ENCODE measurements at places on chromosomes 12 and 14.
A peak's percentile ranks its signal among the peaks of the same experiment; 100 is the strongest.

- DNase-seq = no peak
These were observed 35.8 kb downstream of the DDX51 start for GRCh38 chr12:132108211-132108832.

DNA sequence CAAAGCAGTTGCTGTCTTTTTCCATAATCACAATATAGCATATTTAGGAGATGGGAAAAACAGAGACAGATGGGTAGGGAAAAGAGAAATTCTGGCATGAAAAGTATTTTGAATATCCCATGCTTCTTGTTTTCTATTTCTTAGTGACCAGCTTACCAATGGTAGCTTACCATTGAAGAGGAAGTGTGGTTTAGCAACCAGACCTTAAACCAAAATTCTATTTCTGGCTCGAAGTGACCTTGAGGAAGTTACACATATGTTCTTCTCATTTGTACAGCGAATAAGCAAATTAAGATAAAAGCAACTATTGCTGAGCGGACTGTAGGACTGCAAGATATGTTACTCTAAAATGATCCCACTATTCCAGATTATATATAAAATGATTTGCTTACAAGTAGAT is 82.9 kb downstream of the FGD4 start:
- DNase-seq = no peak

- no peak for DNase-seq
These were observed 2.8 kb downstream of the ORMDL2 start for GRCh38 chr12:55820679-55821078.

- no peak for DNase-seq
These were observed 4.9 kb downstream of the HRK start for GRCh38 chr12:116876151-116876869.

GRCh38 chr14:32618991-32619390 is 289.9 kb downstream of the AKAP6 start:
- no peak for DNase-seq

DNA sequence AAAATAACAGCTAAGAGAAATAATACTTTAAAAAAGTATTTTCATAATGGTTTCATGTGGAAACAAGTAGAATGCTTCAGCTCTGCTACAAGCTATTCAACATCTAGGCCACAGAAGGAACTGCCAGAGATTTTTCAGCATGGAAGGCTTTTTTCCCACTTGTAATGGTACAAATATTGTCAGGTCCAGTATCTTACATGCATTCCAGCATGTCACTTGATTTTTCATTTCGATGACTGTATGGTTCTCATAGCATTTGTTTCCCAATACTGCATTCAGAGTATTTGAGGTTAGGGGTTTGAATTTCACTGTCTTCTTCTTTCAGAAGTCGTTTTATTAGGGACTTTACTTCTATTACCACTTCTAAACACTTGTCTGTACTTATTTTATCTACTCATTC is 1701.5 kb upstream of the FLRT2 start:
- DNase-seq = no peak

- DNase-seq = no peak
These were observed 16.6 kb downstream of the HIP1R start for GRCh38 chr12:122851820-122852219.

- DNase-seq = no peak
These were observed 36.0 kb upstream of the CLEC14A start for GRCh38 chr14:38291681-38292467.

- no peak for DNase-seq
These were observed 194.2 kb upstream of the ABCD2 start for GRCh38 chr12:39813776-39814175.

GRCh38 chr14:95774265-95775160 is 60.6 kb upstream of the TCL1A start:
- DNase-seq = peak; percentile 51

DNA sequence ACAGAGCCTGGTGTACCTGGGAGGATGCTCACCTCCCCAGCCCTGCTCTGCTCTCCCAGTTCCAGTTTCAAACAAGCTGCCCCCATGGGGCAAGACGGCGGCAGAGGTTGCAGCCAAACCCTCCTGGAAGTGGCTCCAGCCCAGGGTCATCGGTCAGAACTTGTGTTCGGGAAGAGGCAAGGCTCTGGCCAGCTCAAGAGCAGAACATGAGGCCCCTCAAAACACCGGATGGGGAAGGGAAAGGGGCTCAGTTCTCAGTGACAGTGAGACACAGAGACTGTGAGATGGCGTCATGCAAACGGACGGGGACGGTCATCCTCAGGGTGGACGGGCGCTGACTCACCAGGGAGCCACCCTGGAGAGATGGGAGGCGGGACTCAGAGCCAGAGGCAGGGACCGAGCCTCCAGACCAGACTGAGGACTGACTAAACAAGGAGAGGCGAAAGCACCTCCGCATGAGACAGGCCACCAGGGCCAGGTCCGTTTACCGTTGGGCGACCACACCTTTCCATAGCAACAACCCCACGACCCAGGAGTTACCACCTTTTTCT is 63.9 kb upstream of the GALNT9 start:
- DNase-seq = no peak

- DNase-seq = no peak
These were observed 2.8 kb downstream of the CKB start for GRCh38 chr14:103519837-103520212.

GRCh38 chr14:91154851-91155625 is 41.2 kb downstream of the DGLUCY start:
- DNase-seq = peak; percentile 83

GRCh38 chr12:78863482-78864402 is 832 bp upstream of the SYT1 start:
- DNase-seq = peak; percentile 25

DNA sequence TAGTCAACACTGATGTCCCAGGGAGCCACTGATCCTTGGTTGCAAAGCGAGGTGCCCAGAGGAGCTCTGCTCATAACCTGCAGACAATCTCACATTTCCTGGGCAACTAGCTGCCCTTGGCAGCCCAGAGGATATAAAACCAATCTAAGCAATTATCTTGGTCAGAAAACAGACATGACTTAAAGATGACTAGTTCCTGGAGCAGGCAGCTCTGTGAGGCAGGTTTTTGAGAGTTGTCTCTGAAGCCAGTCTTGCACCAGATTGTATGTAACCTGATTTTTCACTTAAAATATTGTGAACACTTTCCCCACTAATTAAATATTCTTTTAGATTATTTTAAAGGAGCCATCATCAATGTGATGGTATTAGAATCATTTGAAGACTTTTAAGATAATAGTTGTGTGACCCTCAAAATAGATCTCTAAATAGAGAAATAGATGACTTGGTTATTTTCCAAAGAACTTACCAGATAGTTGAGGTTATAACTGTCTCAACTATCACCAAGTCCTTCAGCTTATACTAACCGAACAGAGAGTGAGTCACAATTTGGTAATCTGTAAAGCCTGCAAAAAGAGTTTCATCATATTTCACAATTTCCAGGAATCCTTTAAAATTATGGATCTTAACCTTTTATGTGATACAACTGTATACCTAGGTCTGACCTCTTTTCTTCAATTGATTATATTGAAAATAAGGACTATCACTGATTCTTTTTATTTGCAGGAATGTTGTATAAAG is 75.9 kb downstream of the LIN7A start:
- no peak for DNase-seq

- DNase-seq = no peak
These were observed 581 bp downstream of the PITPNM2 start for GRCh38 chr12:123150275-123150743.

- no peak for DNase-seq
These were observed 1.7 kb downstream of the YY1 start for GRCh38 chr14:100240668-100241032.

DNA sequence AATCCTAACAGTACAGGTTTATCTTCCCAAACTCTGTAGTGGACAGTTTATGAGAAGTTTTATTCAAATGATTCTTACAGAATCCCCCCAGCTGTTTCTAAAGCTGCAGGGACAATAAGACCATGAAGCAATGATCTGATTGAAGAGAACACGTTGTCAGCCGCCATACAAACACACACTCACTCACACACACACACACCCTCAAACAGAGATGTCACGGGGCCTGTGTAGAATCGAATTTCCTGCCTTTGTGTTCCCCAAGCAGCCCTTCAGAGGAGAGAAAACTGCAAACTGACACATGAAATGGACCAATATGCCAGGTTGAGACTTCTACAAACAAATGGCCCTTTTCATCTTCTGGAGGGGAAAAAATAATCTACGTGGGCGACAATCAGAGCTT is 80.5 kb upstream of the TBX3 start:
- DNase-seq = no peak

GRCh38 chr12:40342010-40342409 is 117.2 kb downstream of the LRRK2 start:
- no peak for DNase-seq

DNA sequence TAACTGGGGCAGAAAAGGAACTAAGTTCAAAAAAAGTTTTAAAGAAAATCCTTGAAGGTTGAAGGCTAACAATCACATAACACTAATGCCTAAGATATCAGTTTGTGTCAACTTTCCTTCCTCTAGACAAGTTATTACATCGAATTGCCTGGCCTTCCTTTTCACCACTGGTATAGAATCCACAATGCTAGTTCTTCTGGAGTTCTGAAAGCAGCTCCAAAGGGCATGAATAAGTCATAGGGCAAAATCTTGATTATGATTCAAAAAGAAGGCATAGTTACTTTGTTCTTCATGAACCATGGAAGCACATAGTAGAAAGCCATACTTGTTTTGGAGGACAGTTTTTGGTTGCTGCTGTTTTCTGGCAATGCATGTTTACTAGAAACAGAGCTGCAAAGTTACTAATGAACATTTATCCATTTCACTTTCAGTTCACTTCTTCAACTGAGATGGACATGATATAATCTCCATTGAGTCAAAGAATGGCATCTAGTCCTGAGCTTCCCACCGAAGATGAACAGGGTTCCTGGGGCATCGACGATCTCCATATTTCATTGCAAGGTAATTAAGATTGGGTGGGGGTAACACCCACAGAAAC is 56.0 kb downstream of the SYNE2 start:
- DNase-seq = no peak

GRCh38 chr14:54087376-54087775 is 130.8 kb upstream of the BMP4 start:
- DNase-seq = no peak

GRCh38 chr12:120783197-120783596 is 57.6 kb downstream of the ACADS start:
- DNase-seq = no peak

GRCh38 chr14:25122211-25122610 is 72.3 kb upstream of the STXBP6 start:
- no peak for DNase-seq

DNA sequence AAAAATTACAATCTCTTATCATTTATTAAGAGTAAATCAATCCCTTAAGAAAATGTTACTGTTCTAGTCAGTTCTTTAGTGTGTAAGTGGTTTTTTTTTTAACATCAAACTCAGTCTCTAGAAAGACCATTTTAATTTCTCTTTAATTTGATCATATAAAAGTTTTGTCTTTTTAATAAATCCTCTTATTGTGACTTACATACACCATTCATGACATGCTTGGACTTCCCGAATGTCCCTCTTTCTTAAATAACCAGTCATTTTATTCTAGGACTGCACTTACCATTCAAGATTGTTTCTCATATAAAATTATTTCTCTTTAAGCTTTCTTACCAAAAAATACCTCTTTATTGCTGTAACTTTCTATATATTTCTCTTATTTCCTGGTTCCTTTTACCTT is 60.8 kb upstream of the EVL start:
- no peak for DNase-seq

DNA sequence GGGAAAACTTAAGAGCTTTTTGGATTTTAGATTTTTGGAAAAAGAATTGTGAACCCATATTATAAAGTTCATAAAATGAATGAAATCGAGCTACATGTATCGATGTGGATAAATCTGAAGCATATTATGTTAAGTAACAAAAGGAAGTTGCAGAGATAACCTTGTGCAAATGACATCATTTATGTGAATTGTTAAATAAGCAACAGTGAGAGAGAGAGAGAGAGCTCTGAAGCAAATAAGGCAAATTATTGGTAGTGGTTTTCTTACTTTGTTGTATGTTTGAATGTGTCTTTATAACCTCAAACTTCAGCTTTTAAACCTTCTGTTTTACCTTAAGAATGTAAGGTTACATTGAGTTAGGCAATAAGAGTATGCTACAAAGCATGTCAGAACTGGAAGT is 78.8 kb downstream of the ERC1 start:
- no peak for DNase-seq

DNA sequence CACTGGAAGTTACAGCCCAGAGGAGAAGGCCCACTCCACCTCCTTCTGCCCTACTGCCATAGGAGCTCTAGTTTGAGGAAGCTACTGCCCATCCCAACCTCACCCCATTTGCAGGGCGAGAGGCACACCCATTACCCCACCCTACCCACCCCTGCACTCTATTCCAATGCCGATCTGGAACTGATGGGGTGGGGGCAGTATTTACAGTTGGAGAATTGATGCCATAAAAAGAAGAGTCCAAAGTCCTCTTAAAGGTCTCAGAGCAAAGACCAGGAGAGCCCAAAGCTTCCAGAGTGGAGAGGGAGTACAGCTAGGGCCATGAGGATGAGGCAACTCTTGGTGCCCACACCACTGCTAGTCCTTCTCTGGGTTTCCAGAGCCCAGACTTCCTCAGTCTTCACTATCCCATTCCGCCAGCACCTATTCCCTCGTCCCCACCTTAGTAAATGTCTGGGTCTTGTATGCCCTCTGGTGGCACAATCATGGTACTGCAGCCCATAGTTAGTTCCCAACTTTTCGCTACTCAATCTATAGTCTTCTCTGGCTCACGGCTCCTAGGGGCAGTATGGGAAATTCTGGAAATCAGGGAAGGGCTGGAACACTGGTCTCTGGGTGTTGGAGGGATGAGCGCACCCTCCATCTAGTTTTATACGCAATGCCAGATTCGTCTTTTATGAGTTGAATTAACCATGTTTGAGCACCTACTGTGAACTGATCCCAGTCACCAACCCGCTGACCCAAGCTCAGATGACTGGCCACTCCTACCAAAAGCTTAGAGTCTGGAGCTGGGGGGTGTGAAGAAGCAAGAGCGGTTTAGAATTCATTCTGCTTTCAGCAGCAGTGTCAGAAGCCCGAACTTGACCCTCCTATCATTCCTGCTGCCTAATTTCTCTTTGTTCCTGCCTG is 6.9 kb upstream of the ADCY6 start:
- DNase-seq = peak; percentile 54

- peak; percentile 55 for DNase-seq
These were observed 26.6 kb upstream of the LTA4H start for GRCh38 chr12:96061864-96062453.

DNA sequence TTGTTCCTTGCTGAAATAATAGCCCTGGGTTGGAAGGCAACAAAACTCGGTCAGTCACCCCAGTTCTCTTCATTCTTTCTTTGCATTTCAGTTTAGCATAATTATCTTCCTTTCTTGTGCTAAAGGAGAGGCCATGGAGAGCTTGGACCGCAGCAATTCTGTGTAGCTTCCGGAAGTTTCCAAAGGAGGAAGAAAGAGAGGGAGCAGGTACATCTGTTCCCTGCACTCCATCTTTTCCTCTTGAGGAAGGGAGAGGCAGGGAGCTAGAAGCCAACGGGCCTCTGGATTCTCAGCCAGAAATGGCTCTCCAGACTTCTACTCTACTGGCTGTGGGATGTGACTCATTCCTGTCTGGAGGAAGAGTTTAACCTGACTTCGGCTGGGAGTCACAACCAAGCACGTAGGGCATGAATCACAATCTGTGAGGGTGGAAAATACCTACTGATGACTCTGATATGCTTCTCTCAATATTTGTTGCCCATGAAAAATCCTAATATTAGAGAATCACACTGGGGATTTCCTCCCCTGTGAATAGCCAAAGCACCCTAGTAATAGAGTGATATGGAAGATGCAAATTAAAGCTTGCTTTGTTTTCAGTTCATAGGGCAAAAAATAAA is 17.0 kb downstream of the ANO6 start:
- DNase-seq = peak; percentile 48

- DNase-seq = no peak
These were observed 40.6 kb downstream of the SCN8A start for GRCh38 chr12:51631591-51631990.

- no peak for DNase-seq
These were observed 25.2 kb upstream of the NCOR2 start for GRCh38 chr12:124592481-124593160.
